ENCODE measurements at places on chromosomes 11 and 22.

DNA sequence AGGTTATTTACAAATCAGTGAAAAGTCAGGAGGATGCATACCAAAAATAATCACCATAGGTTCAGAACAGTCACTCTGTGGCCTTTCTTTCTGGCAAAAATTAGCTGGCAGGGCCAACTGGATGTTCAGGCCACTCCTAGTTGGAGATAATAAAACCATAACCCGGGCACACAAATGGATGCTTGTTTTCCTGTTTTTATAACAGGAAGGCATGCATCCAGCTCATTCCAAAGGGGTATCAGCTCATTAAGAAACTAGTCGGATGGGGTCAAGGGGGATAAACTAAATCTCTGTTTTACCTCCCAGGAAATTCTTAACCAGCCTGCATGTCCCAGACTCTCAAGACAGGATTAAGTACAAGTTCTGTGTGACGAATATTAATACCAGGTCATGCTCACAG lies 81.0 kb downstream of the FBXO7 start:
- DNase-seq = no peak

GRCh38 chr22:17866127-17866526 lies 91.9 kb upstream of the BID start:
- DNase-seq = peak; percentile 98

- DNase-seq = no peak
Observed at GRCh38 chr11:80686889-80687288, 1246.1 kb upstream of the TENM4 start.

DNA sequence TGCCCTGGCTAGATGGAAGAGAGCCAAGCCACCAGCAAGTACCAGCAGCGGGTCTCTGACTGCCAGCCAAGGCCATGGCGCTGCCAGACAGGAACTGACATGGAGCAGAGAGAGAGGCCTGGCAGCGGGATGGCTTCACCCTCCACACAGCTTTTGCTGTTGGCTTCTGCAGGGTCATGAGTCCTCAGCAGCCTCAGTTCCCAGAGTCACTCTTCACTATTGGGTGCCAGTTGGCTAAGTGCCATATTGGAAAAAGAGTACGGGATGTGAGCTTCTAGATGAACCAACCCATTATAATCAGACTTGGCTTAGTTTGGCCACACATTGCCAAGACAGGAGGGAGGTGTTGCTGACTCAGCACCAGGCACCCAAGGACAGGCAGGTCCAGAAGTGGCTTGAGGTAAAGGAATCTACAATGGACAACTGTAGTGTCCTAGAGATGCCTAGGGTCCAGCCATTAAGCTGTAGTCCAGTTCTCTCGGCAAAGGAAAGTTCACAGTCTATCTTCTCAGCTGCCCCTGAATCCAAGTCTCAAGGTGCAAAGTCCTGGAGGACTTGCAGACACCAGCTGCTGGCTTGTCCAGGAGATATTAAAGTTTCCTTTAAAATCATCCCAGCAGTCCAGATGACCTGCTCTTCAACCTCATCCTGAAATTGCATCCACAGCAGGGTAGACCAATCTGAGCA lies 40.7 kb upstream of the POU2AF1 start:
- DNase-seq = peak; percentile 16

DNA sequence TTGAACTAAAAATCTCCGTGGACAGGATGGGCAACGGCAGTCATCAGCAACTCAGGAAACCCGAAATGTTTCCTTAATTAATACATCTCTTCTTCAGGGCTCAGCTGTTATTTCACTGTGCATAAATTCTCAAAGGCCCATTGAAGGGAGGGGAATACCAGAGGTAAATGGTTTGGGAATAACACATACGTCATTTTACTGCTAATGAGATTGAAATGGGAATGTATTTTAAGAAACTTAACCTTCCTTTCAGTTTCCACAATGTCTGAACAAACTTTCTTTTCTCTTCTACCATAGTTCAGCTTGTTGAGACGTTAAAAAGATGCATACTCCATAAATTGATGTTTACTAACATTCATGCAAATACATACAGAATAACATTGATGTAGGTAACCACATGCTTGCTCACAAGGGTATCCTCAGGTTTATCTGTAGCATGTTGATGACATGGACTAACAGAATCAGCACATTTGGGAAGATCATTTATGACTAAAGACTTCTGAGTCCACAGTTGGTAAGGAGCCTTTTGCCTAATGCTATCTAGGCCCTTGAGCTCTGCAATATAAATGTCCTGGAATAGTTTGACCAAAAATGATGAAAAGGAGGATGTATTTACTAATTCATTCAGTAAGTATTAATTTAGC lies 7.7 kb upstream of the PRRG4 start:
- DNase-seq = no peak

DNA sequence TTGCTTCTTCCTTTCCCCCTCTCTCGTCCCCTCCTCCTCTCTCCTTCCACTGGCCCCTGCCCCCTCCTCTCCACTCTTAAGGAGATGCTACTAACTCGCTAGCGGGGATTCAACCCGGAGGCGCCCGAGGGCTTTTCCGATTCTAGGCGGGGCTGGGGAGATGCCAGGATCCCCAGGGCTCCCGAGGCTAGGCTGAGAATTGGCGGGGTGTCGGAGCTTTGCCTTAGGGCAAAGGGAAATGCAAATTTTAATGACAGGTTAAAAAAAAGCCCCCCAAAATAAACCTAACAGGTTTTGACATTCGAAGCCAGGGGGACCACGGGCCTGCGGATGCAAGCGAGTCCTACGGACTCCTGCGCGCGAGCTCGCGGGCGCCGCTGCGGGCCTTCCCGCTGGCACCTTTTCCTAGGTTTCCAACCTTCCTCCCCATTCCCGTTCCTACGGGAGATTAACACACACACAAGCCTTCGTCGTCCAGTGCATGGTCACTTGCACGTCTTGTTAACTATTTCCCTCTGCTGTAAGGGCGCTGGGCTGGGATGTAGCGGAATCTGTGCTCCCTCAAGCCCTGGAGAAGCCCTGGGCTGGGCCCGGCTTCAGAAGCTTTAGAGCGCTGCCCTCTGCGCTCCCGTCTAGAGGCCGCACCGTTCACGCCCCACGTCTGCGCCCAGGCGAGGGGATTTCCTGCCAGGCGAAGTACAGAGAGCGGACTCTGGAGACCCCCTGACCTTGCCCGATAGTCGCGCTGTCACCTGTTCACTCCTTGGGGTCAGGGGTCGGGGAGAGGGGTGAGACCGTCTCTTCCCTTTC lies 729 bp upstream of the ALX4 start:
- no peak for DNase-seq

- DNase-seq = no peak
Observed at GRCh38 chr11:47369676-47370075, 8.7 kb downstream of the SPI1 start.

DNA sequence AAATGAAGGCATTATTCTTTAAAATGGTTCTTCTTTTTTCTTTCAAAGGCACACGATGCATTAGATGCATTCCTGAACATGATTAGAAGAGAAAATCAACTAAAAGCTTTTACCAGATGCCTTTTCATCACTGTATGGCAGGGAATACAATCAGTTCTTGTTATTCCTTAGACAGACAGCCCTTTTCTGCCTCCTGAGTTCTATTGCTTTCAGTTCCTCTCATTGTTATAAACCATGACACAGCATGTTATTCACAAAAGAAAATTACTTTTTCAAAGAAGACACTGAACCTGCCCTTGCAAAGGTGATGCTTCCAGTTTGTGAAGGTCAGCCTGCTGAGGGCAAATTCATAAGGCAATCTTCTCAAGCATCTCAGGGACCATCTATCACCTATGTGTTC lies 70.1 kb downstream of the FAM181B start:
- no peak for DNase-seq

DNA sequence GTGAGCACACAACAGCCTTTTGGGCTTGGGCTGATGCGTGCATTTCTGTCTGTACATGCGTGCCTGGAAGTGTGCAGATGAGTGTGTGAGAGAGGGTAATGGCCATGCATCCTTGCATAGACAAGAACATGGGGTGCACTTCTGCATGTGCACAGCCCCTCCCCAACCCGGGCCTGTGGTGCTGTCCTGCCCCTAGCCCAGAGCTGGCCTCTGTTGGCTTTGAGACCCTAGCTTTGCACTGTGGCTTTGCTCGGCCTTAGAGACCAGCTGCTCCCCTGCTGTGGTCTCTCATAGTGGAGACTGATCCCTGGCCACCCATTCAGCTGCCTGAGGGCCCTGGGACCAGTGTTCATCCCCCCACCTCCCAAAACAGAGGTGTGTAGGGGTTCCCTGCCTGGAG lies 25.4 kb downstream of the ST3GAL4 start:
- DNase-seq = no peak

DNA sequence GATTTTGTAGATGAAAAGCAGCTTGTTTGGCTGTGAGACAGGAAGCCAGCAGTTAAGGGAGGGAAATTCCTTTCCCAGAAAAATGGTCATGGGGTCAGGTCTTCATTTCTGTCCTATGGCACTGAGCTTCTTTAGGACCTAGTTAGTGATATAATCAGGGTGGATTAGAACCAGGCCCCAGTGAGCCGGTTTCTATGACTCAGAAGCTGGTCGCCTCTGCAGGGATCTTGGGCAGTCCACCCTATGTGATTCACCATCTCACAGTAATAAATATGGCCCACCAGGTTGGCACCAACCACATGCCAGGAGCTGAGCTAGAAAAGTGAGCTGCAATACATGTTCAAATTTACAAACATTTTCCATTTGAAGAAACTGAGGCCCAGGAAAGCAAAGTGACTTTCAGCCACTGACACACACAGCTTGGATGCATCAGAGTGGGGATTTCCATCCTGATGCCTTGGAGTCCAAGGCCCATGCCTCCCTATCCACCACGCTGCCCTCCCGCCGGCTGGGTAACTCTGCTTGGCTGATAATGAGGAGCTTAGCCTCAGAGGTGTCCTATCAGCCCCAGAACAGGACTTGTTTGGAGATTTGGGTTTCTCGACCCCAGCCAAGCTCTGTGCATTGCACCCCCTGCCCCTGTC lies 42.0 kb downstream of the CD82 start:
- DNase-seq = no peak

DNA sequence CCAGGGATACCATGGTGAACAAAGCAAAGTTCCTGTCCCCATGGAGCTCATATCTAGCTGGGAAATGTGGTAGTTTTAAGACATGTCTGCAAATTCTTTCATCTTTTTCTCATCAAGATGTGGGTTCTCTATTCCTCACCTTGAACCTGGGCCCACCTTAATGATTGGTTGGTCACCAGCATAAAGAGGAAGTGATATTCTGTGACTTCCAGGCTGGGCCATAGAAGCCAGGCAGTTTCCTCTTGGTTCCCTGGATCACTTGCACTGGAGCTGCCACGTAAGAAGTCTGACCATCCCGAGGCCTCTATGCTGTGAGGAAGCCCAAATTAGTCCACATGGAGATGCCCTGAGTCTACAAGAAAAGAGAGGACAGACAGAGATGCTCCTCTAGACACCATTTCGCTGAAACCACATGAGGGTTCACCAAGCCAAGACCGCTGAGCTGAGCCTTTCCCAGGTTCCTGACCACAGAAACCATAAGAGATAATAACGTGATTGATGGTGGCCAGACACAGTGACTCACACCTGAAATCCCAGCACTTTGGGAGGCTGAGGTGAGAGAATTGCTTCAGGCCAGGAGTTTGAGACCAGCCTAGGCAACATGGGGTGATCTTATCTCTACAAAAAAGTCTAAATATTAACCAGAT lies 119.5 kb upstream of the ISX start:
- DNase-seq = no peak

DNA sequence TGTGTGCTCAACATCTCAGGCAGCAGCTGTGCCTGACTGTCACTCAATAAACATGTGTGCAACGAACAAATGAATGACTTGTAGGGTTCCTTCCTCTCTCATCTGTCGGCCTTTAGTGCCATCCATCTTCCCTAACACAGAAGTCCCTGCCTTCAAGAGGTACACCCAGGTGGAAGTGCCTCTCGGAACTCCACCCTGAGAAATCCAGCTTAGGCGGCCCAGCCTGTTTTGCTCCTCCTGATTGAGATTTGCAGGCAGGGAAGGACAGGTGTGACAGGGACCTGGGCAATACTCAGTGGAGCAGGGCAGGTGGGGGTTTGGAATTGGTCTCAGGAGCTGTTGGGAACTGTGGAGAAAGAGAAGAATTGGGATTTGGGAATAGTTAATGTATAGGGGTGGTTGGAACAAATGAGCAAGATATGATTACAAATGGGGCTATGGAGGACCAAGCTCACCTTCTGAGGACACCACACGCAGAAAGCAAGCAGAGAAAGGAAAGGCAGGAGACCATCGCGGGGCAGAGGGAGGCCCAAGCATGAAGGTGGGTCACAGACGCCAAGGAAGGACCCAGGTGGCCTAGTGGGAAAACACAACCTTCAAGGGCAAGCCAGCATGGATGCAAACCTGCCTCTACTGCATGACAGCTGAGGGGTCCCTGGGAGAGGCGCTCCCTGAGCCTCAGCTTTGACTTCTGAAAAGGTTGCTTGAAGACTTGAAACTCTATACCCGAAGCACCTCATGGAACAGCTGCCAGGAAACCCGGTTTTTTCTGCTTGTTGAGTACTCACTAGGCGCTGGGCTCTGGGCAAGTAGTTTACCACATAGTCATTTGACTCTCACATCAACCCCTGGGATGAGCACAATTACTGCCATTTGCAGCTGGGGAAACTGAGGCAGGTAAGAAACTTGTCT lies 40.9 kb upstream of the ANO1 start:
- no peak for DNase-seq

DNA sequence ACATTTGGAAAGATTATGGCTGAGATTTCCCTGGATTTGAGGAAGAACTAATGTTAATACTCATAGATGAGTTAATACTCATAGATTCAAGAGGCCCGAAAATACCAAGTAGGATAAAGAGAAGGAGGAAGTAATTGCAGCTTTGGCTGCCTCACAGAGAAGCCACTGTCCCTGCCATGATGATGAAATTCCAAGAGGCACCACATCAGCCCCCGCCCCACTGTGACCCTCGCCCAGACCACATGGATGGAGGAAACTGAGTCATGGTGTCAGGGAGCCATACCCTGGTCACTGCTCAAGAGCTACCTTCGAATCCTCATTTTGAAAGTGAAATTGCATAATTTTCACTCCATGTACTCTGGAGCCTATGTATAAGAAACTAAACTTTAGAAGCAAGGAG lies 92.9 kb upstream of the SLC22A12 start:
- no peak for DNase-seq

- DNase-seq = no peak
Observed at GRCh38 chr11:111406589-111406988, 27.5 kb upstream of the POU2AF1 start.

- no peak for DNase-seq
Observed at GRCh38 chr22:41290262-41291221, 4.6 kb upstream of the RANGAP1 start.

DNA sequence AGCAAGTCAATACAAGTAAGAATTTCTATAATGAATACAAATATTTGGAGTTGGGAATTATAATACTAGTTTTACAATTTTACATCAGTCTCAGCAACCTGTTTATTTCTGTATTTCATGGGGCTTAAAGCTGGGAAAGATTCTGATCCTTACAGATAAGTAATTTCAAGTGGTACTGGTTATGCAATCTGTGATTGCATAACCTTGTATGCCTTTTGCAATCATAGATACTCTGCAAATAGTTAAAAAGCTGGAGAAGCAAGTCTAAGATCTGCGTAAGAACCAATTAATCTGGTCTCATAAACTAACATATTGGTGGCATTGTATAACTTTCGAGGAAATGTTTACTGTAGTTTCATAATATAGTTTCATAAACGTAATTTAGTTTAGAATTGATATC lies 198.3 kb upstream of the PGR start:
- DNase-seq = no peak
